ENCODE measurements at places on chromosomes 5 and 9. TPM values are rescaled to one million over a fixed set of nuclear protein-coding genes. Genes with fewer than 3 reads are reported as not detected.

Gene URM1
- 43.8 TPM for total RNA-seq

Gene SARDH
- total RNA-seq = 0.07 TPM

Gene SHC3
- total RNA-seq = not detected

Gene PLGRKT
- total RNA-seq = 12.3 TPM

Gene PCDHB2
- total RNA-seq = not detected

Gene KCNV2
- not detected for total RNA-seq

- no peak for DNase-seq
Measured at GRCh38 chr5:19319252-19319651, 668.7 kb downstream of the CDH18 start.

- DNase-seq = no peak
Measured at GRCh38 chr5:135824541-135825041, 9.9 kb upstream of the SLC25A48 start.

GRCh38 chr5:161442471-161442870, 104.1 kb downstream of the GABRB2 start:
- DNase-seq = no peak

- DNase-seq = no peak
Measured at GRCh38 chr9:126403397-126403796, 76.8 kb downstream of the MVB12B start.

DNA sequence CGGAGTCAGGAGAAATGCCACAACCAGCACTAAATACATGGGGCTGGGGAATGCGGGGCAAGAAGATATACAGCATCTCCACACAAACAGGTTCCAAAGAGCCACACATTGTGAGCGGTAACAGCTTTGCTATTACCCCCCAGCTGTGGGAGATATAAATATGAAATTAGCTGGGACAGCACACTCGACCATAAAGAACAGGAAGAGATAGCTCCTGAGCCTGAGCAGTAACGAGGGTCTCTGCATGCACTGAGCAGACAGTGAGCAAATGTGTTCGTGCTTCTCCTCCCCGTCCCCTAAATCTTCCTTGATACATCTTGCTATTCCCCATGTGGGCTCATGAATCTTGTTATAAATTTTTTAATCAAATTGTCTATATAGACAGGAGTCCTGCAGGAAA, 53.1 kb downstream of the ADAMTS2 start:
- no peak for DNase-seq

- no peak for DNase-seq
Measured at GRCh38 chr5:129120158-129120581, 25.6 kb downstream of the ISOC1 start.

DNA sequence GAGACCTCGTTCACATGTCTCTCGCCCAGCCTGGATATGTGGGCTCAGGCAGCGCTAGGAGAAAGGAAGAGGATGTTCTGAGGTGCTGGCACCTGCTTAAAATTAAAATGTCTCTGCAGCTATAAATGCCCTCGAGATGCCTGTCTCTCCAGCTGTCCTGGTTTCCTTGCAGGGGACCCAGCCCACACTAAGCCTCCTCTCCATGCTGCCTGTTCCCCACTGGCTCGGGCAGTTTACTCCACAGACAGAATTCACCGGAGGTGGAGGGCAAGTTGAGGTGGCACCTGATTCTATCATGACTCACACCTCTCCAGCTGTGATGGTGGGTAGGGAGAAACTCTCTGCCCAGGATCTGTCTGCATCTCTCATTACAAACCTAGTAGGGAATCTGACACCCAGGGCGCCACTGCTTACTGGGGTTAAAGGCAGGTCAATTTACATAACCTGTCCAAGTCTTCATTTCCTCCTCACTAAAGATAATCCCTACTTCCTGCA, 420.9 kb downstream of the SPOCK1 start:
- no peak for DNase-seq
